ENCODE measurements at places on chromosomes 3 and 15. TPM values are rescaled to one million over a fixed set of nuclear protein-coding genes. Genes with fewer than 3 reads are reported as not detected.

SH3BP5 gene
- total RNA-seq: 26.5 TPM

UROC1 gene
- not detected for total RNA-seq

RLBP1 gene
- total RNA-seq: not detected

GHSR gene
- not detected for total RNA-seq

DUOX2 gene
- not detected for total RNA-seq

SMCO1 gene
- total RNA-seq: not detected

CCDC54 gene
- not detected for total RNA-seq

CADPS gene
- total RNA-seq: 3.8 TPM

CCR8 gene
- total RNA-seq: not detected

BCL6 gene
- total RNA-seq: 28.9 TPM

UBAP1L gene
- 1.5 TPM for total RNA-seq

KNG1 gene
- total RNA-seq: not detected

PLAAT1 gene
- not detected for total RNA-seq

GRK7 gene
- total RNA-seq: under 0.01 TPM

CLDN16 gene
- total RNA-seq: not detected

ARPIN gene
- total RNA-seq: 12.7 TPM
